ENCODE measurements at places on chromosomes 3 and 15.

DNA sequence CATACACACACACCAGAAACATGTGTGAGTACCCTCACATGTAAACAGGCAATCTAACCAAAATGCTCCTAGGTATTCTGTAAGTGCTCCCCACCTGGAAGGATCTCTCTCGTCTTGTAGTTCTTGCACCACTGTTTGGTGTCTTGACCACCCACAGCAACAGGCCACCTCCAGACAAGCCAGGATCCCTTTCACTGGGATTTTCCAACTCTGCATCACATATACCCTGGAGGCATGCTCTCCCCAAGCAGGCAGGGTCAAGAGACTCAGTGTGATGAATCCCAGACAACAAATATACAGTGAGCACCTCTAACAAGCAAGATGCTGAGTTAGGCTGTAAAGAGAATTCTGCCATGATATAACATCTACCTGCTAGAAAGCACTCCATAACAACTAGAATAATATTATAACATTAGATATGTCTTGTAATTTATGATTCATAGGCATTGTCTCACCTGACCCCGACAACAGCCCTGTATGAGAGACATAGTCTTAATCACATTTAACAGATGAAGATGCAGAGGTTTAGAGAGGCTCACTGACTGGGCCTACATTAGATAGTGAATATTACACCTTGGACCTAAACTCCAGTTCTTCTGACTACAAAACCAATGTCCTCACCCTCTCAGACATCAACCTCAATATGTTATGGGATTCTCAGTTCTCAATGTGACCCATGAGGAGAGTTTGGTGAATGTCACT is 76.5 kb upstream of the BCL6 start:
- no peak for DNase-seq

GRCh38 chr15:99749386-99749785 is 16.1 kb upstream of the LYSMD4 start:
- no peak for DNase-seq

GRCh38 chr15:62545467-62546227 is 380.6 kb upstream of the C2CD4B start:
- DNase-seq = no peak

GRCh38 chr15:81282606-81282895 is 41.4 kb downstream of the STARD5 start:
- no peak for DNase-seq

DNA sequence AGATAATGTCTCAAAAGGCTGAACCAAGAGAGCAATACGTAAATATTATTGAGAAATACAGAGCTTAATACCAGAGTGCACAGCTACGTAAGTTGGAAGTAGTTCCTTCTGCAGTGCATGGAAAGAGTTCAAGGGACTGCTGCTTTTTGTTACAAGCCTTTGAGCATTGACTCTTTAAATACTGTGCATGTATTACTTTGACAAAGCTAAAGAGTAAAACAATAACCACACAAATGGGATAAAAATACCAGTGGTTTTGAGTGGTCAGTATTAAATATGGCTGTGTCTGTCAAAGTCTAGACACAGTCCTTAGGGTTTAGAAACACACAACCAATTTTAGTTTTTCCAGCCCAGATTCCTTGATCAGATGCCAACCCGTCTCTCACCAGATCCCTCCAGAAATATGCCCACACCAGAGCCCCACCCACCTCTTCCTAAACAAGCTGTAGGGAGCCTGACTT is 62.1 kb downstream of the SSR3 start:
- no peak for DNase-seq

GRCh38 chr3:150951923-150952322 is 20.6 kb downstream of the CLRN1 start:
- DNase-seq = no peak

- no peak for DNase-seq
Measured at GRCh38 chr15:80207887-80208286, 44.1 kb downstream of the CTXND1 start.
